ENCODE measurements at places on chromosomes 1 and 21.

GRCh38 chr1:240134596-240134995 is 42.9 kb downstream of the FMN2 start:
- DNase-seq: no peak

DNA sequence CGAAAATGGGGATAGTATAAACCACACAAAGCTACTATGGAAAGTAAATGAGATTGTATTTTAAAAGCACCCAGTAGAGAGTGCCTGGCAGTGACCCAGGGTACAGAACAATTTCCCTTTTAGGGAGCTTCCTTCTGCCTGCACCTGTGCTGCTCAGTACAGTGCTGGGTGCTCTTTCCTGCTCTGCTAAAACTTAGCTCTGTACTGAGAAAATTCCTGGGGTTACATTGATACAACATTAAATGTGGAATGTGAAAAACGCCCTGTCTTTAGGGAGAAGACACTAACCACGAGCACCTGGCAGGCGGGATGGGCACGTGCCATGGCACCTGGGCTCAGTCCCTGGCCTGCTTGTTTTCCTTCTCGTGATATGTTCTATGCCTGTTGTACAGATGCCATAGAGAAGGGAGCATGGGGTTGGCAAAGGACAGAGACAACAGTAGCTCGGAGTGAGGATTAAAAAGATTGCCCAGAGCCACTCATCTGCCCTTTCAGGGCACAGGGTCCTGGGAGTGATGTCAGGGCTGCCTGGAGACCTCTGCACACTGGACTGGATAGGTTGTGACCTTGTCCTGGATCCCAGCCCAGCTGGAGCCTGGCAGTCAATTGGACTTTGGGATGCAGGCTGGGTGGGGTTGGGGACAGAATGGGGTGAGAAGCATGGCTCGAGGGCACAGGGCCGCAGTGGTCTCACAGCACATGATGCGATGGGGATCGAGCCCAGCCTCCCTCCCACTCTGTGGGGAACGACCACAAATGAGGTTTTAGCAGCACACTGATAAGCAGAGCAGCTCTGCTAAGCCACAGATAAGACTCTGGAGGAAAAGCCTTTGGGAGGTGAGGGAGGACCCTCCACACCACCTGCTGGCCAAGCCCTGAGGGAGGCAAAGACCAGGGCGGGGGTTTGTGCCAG is 4.2 kb downstream of the SPATA46 start:
- DNase-seq: no peak

DNA sequence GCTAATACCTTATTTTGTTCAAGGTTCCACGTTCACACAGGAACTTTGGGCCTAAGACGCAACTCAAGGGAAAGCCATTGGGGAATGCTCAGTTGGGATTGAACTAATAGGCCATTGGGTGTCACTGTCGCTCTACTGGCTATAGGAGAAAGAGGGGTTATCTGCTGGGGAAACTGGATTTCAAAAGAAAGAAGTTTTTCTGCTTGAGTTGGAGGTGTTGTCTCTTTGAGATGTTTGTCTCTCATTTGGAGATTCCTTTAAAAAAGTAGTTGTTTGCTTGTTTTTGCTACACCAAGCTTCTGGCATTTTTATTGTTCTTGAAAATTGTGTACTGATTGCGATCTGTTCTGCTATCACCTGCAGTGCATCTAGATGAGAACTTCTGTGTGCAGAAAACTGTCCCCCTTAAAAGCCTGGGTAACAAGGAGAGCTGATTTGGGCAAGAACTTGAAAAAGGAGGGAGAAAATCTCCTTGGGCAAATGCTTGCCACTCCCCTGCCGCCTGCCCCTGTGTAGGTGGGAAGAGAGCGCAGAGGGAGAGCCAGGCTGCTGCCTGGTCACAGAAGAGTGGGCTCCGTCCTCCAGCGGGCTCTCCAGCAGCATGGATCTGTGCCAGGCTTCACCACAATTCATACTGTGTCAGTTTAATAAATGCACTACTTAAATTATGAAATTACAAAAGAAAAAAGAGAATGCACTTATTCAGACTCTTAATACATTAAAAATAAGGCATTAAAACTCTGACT is 39.9 kb downstream of the PEX14 start:
- DNase-seq: peak; percentile 53

GRCh38 chr1:169363046-169363730 is 4.4 kb downstream of the NME7 start:
- DNase-seq: peak; percentile 49

GRCh38 chr1:90402893-90403849 is 313.9 kb downstream of the BARHL2 start:
- DNase-seq: peak; percentile 98

GRCh38 chr1:27873671-27874384 is 1.5 kb downstream of the THEMIS2 start:
- DNase-seq: no peak

- no peak for DNase-seq
These were observed 146.2 kb upstream of the NFIA start for GRCh38 chr1:60936163-60936562.

DNA sequence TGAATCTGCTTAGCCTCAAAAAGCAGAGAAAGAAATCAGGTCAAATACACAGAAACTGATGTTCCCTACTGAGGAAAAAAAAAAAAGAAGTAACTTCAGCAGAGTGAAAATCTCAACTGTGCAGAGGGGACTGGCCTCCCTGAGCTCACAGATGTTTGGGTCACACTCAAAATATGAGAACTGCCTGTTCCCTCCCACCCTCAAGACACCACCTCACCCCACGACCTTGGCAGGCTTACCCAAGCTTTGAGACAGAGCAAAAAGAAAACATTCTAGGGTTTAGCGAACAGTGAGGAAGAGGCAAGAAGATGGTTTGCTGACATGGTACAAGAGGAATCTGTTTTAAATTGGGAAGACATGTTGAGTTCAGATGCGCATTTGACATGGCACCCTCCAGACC is 48.8 kb downstream of the NID1 start:
- no peak for DNase-seq

GRCh38 chr1:53605181-53605580 is 133.8 kb downstream of the GLIS1 start:
- DNase-seq: no peak

GRCh38 chr1:87400813-87401212 is 72.1 kb downstream of the LMO4 start:
- no peak for DNase-seq

DNA sequence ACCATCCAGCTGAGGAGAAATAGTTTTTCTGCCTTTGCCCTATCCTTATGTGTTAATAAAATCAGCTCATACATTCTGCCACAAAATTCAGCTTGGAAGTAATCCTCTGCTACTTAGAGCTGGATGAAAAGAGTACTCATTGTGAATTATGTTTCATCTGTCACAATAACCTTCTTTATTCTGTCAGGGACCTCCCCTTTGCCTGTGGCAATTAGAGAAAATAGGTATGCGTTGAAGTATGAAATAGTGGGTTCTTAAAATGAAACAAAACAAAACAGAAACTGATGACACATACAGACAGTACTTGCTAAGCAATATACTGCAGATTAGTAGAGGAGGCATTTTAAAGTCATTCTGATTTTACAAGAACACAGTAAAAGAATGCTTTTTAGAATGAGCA is 578.5 kb downstream of the USP25 start:
- peak; percentile 37 for DNase-seq

GRCh38 chr1:201310251-201310985 is 27.1 kb downstream of the PKP1 start:
- peak; percentile 73 for DNase-seq

GRCh38 chr21:45736042-45736689 is 92.6 kb downstream of the PCBP3 start:
- no peak for DNase-seq

DNA sequence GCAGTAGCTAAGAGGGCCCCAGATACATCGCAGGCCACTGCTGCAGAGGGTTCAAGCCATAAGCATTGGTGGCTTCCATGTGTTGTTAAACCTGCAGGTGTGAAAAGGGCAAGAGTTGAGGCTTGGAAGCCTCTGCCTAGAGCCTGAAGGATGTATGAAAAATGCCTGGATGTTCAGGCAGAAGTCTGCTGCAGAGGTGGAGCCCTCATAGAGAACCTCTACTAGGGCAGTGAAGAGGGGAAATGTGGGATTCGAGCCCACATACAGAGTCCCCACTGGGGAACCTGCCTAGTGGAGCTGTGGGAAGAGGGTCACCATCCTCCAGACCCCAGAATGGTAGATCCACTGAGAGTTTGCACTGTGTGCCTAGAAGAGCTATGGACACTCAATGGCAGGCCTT is 30.6 kb upstream of the ADGRL4 start:
- DNase-seq: no peak

DNA sequence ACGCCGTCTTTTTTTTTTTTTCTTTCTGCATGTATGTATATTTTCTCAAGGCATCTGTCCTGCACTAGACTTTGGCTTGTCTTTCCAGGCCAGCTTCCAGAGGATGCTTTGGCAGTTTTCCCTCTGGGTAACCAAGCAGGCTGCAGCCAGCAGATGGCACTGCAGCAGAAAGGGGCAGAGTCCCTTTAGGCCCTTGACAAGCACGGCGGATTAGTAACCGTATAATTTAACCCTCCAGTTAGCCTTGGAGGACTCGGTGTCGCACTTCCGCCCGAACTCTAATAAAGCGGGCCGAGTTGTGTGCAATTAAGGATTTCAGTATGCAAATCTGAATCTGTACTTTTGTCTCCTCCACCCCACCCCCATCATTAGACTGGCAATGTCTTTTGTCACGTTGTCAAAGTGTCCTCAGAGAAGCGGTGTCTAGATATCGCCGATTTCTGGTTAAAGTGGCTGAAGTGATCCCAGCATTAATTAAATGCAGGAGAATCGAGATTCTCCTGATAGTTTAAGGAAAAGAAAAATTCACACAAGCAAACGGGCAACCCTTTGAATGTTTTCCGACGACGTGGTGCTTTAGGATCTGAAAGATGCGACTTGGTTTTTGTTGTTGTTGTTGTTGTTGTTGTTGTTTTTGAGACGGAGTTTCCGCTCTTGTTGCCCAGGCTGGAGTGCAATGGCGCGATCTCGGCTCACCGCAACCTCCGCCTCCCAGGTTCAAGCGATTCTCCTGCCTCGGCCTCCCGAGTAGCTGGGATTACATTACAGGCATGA is 1.1 kb upstream of the TMEM167B start:
- no peak for DNase-seq

GRCh38 chr1:33791251-33791650 is 72.6 kb upstream of the HMGB4 start:
- no peak for DNase-seq

DNA sequence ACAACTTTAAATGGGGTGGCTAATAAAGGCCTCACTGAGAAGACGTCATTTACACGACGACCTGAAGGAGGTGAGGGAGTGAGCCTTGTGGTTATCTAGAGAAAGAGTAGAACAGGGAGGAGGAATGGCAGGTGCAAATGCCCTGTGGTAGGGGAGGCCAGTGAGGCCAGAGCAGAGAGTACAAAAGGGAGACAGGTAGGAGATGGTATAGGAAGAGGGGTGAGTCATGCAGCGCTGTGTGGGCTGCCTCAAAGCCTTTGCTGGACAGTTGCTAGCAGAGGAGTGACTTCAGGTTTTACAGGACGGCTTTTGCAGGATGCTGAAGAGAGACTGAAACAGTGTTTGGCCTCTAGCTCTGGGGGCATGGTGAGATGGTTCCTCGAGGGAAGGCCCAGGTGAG is 116.0 kb downstream of the IER5 start:
- DNase-seq: no peak

GRCh38 chr1:27830621-27831440 is at the start of gene PPP1R8:
TSS of gene PPP1R8 (plus strand) at chr1:27830782. CDS start at chr1:27830836, 54 bp downstream.
- peak; percentile 95 for DNase-seq

- DNase-seq: no peak
These were observed 3933.6 kb downstream of the SRGAP2C start for GRCh38 chr1:125118147-125118993.

DNA sequence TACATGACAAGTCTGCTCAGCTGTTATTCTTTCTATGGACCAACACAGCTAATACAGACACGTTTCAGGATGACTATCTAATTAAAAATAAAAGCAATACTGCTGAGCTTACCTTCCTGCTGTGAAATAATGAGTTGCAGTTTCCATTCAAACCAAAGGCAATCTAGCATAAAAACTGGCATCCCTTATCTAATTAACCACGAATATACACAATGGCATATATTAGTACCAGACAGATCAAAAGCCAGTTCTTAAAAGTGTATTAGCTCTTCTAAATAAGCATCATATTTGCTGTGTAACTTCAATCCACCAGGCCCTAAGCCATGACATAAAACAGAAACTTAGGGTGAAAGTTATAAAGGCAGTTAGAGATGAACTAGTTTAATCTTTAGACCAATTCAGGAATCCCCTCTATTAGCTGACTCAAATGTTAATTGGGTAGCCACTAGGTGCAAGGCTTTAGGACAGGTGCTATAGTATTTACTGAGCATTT is 20.6 kb downstream of the TESK2 start:
- DNase-seq: no peak

DNA sequence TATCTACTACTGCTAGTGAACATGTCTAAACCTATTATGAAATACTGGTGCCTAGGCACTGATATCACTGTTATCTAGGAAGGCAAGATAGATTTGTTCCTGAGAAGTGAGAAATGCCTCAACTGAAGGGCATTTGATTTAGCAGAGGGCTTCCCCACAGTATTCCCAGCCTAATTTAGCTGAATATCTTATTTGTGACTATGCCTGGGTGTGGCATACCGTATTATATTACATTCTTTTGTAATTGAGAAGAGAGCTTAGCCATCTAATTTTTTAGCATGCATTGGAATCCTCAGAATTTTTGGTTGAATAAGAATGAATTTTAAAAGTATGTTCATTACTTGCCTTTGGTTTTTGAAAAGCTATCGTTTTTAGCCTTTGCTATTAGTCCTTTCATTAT is 99.1 kb downstream of the ZP4 start:
- DNase-seq: no peak

DNA sequence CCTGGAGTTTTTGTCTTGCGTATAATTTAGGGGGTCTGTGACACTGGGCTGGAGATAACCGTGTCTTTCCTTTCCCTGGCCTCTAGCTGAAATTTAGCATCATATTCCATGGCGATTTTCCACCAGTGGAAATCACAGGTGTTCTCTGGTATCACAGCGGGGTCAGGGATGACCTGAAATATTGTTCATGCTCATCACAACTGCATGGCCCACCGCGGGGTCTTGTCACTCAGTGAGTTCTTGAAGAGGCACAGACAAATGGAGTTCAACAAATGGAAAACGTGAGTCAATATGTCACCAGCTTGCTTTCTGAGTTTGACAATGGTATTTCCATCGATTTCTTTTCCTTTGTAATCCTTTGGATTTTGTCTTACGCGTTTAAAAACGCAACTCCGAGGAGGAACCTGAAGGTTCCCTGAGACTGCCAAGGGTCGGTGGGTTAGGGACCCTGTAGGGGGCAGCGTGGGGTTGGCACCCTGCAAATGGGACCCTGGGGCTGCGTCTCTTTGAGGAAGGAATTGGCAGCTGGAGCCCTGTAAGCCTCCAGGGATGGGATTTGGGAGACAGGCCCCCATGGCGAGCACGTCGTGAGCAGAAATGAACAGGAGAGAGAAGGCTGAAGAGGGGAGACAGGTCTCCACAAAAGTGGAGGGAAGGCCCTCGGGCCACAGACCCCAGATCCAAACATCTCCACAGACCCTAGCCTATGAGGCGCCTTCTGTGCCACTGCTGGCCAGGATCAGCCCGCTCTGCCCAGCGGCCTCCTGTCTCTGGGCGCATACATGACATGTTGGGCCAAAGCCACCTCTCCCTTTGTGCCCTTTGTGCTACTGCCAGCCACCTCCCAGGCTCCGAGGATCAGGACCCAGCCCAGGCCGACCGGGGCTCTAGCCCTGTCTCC is 32.1 kb upstream of the RUNX3 start:
- no peak for DNase-seq
